ENCODE measurements at places on chromosomes 5 and 9.

- no peak for DNase-seq
Observed at GRCh38 chr9:27394154-27394825, 97.3 kb upstream of the EQTN start.

DNA sequence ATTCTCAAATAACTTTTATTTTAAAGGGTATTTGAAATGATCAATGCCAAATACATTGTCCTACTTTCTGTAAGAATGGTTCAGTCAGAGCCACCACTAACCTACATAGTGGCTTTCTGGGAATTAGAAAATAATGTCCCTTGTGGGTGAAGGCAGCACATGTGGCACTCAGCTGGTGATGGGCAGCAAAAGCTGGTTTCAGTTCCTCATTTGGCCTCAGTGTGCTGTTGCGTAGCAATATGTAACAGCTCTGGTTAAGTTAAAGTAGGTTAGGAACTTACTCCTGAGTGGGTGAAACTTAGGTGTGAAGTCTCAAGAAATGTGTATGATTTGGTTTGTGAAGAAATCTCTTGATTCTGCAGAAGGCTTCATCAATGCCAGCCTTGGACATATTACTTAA is 99.6 kb upstream of the SPEF2 start:
- DNase-seq = no peak

- DNase-seq = no peak
Observed at GRCh38 chr5:74460694-74461093, 179.8 kb downstream of the ENC1 start.

GRCh38 chr9:29575219-29575618 is 2001.9 kb upstream of the C9orf72 start:
- DNase-seq = no peak

DNA sequence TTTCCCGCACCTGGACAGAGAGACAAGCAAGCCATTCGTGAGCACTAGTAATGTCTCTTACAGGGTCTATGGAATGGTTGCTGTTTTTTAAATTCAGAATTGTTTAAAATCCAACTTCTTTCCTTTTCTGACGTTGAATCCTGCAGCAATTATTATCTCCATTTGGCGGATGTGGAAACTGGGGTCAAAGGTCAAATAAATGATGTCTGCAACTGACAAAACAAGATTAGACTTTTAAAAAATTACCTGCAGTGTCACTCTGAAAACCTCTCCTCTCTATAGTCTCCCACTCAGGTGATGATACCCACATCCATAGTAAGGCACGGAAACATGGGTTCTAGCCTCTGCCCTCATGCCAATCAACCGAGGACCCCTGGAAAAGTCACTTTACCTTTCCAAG is 142.7 kb upstream of the SMIM23 start:
- DNase-seq = no peak

- no peak for DNase-seq
Observed at GRCh38 chr5:175092691-175093090, 351.3 kb downstream of the DRD1 start.

DNA sequence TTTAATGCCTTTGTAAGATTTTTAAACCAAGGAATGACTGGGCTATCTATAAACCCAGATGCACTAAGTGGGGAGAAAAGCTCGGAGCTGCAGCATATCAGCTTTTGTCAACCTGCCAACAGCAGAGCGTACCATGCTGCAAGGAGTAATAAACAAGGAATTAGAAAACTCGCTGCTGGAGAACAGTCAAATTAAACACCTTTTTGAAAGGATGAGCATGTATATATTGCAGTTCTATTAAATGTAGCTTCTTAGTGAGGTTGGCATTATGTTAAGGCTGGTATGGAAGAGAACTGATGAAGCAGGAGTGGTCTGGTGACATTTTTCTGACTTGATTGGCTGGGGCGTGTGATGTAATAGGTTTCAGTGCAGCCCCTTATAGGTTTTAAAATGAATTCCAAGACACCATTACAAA is 74.7 kb downstream of the PIK3R1 start:
- DNase-seq = no peak

- DNase-seq = no peak
Observed at GRCh38 chr5:157273131-157273556, 7.2 kb downstream of the CYFIP2 start.

DNA sequence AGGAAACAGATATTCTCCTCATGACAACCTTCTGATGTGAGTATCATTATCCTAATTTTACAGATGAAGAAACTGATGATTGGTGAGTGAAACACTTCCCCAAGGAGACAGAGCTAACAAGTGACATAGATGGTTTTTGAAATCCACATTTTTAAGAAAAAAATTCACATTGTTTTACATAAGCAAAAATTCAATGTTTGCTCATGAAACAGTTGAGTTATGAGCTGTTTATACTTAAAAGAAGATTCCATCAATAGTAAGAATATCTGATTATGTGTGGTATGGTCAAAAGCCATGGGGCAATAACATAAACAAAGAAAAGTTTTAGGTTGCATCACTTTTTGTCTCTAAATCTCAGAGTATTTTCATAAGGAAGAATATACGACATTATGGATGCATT is 167.9 kb upstream of the PAPPA start:
- no peak for DNase-seq

DNA sequence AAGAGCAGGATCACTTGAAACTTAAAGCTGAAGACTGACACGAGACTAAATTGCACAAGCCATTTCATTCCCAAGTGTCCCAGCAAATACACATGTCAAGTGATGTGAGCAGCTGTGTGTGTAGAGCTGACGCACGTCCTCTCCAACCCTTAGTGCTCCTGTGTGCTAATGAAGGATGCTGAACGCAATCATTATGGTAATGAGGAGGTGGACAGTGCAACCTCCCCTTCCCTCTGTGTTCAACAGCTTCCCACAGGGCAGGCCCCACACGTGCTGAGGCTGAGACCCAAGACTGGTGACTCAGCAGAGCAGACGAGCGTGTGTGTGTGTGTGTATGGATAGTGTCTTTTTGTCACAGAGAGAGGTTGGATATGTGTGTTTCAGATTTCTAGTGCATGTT is 702.1 kb downstream of the SEMA5A start:
- DNase-seq = no peak

DNA sequence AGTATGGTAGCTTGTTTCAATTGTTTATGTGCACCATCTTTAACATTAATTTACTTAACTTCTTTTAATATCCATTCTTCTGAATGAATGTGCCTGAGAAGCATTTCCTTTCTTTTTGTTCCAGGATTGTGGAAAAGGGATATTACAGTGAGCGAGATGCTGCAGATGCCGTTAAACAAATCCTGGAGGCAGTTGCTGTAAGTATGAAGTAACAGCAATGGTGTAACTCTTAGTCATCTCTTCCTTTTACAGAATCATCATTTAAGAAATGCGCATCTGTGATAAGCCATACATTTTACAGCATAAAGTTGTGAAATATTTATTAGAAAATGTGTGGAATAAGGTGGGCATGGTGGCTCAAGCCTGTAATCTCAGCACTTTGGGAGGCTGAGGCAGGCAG is 117.7 kb downstream of the STARD4 start:
- DNase-seq = no peak

- no peak for DNase-seq
Observed at GRCh38 chr5:1785062-1785461, 14.6 kb downstream of the MRPL36 start.

DNA sequence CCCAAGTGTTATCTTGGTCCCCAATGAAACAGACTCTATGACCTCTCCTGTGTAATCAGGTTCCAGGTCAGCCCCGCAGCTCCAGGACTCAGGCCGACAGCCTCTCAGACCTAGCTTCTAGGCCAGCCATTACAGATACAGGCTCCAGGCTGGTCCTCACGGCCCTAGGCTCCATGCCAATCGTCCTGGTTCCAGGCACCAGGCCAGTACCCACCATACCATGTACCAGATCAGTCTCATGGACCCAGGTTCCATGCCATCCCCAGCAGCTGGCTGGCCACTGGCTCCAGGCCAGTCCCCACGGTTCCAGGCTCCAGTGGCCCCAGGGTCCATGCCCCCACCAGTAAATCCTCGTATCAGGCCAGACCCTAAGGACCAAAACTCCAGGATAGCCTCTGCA is 1326.6 kb upstream of the C9orf72 start:
- DNase-seq = no peak

- no peak for DNase-seq
Observed at GRCh38 chr5:126937771-126938170, 92.6 kb downstream of the MARCHF3 start.

Measured in activated CD4-positive, alpha-beta T cell treated with anti-CD3 and anti-CD28 coated beads for 24 hours (primary cell).